ENCODE measurements at places on chromosomes 2 and 18. TPM values are rescaled to one million over a fixed set of nuclear protein-coding genes. Genes with fewer than 3 reads are reported as not detected.

DNA sequence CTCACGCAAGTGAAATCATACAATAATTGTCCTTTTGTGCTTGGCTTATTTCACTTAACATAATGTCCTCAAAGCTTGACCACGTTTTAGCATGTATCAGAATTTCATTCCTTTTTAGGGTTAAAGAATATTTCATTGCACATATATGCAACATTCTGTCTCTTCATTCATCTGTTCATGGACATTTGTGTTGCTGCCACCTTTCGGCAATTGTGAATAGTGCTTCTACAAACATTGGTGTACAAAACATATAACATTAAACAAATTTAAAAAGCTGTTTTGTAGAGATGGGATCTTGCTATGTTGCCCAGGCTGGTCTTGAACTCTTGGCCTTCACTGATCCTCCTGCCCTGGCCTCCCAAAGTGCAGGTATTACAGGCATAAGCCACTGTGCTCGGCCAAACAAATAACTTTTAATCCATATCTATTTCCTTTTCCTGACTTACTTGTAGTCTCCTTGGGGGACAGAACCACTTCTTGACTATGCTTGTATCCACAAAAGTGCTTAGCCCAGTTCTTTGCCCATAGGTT, 209.3 kb downstream of the SLC4A3 start:
- no peak for DNase-seq
- no peaks in the 10 kb centered on the region for H3K27me3 ChIP-seq
- H3K27ac ChIP-seq, result no peak overlapping the region
- H3K4me3 ChIP-seq, result no peak overlapping the region

DNA sequence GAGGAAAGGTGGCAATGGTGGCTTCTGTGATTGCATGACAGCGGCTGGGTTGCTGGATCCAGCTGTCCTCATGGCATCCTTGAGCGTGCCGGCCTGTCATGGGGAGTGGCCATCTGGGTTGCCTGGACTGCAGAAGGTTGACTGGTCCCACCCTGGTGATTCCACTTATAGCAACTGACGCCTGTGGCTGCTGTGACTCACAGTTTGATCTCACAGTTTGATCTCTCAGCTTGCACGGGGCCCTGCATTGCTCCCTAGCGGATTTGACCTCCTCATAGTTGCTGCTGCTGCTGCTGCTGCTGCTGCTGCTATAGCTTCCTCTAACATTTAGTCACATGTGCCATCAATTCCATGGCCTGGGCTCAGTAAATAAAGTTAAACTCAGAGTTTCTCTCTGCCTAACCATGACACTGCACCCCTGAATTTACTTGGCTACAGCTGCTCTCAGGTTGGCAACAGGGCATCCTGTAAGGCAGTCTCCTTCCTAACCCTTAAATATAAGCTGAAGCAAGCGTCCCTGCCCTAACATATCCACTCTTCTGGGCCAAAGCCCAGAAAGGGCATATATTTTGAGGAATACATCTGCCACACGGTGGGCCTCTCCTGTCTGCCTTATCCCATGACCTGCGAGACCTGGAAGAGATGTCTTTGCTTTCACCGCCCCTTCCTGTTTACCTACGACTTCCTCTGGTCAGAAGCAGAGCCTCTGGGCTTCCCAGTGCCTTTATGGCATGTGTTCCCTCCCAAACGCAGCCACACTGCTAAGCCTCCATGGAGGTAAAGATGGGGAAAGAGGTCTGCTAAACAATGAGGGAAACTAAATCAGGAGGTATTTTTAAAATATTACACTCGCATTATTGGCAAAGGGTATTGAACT, 37.8 kb upstream of the CCDC150 start:
- no peaks in the 10 kb centered on the region for H3K27me3 ChIP-seq
- DNase-seq, result no peak
- H3K4me3 ChIP-seq, result no peak overlapping the region
- no peaks in the 10 kb centered on the region for H3K4me1 ChIP-seq

DNA sequence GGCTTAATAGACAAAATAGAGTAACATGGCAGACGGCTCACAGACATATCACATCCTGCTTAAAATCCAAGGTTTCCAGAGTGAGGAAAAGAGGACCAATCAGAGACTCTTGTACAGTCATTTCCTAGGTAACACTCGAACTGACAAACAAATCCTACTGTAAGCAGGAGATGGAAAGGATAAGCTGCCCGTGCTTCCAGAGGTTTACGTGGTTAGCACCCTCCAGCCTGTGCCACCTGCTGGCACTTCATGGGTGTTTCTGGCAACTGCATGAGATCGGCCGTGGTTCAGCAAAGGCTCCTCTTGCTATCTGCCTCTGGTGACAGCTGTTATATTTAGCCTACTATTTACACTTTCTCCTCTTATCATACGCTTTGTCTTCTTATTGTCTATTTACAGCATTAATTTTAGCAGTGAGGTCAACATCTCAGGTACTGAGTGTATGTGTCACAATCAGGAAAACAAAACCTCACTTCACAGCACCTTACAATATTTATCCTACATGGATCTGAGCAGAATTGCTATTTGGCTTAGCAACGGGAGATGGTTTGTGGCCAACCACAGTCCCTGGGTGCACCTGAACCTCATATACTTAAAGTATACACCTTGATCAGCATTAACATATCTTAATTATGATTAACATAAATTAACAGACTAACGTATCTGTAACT, 226.9 kb downstream of the TMEM163 start:
- H3K27ac ChIP-seq, result no peak overlapping the region
- H3K4me1 ChIP-seq, result no peaks in the 10 kb centered on the region
- peaks cover 5% of the 10 kb centered on the region for H3K27me3 ChIP-seq
- H3K36me3 ChIP-seq, result no peaks in the 10 kb centered on the region
- H3K4me3 ChIP-seq, result no peak overlapping the region

The CD207 gene
- 0.11 TPM for total RNA-seq

Measured in lung (tissue), 17 donors.